ENCODE measurements at places on chromosomes 1 and 21.

GRCh38 chr21:32562426-32562825 lies 22.9 kb downstream of the TCP10L start:
- DNase-seq, result no peak

DNA sequence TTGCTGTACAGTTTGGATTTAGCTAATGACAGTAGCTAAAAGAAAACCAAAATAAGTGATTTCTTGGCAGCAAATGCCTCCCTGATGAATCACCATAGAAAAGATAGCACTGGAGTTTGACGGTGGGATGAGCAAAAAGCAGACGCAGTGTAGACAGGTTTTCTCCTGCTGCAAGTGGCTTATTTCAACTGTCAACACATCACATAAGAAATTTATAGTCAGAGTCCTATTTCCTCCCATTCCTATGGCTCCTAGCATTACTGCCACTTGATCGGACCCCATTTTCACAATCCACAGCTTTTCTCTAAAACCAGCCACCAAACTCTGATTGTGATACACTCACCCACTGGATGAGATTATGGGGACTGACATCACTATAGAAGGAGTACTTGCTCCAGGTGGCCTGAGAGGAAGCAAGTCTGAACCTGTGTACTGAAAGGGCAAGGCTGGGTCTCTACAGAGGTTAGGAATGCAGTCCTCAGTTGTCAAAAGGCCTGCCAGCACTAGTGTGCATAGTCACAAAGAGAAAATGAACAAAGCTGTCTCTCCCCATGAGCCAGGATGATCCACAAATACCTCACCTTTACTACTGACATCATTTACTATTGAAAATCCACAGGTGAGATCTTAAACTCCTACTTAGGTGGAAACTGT lies 359.8 kb downstream of the LTN1 start:
- no peak for DNase-seq

DNA sequence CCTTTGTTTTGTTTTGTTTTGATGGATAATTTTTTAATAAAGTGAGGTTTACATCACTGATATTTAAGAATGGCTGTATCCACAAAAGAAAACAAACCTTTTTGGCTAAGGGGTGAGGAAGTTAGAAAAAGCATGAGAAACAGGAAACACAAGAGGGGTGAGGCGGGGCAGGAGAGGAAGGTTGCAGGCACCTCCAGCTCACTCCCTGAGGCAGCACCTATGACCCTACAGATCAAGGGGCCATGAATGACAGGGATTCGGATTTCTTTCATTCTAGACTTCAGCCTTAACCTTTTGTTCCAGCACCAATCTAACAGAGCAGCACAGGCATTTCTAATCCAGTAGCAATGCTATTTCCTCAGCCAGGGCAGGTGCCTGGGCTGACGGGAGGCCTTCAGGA lies 4.4 kb downstream of the CLCA4 start:
- no peak for DNase-seq

DNA sequence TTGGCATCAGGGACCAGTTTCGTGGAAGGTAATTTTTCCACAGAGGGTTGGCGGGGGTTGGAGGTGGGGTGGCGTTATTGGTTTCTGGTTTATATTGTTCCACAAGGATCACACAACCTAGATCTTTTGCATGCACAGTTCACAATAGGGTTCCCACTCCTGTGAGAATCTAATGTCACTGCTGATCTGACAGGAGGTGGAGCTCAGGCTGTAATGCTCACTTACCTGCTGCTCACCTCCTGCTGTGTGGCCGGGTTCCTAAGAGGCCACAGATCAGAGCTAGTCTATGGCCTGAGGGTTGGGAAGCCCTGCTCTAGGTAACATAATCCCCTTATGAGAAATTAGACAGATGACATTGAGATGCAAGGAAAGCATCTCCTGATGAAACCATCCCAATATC lies 12.6 kb downstream of the GBP5 start:
- no peak for DNase-seq

- DNase-seq, result no peak
These were observed 355.0 kb upstream of the ESRRG start for GRCh38 chr1:217078078-217078690.

DNA sequence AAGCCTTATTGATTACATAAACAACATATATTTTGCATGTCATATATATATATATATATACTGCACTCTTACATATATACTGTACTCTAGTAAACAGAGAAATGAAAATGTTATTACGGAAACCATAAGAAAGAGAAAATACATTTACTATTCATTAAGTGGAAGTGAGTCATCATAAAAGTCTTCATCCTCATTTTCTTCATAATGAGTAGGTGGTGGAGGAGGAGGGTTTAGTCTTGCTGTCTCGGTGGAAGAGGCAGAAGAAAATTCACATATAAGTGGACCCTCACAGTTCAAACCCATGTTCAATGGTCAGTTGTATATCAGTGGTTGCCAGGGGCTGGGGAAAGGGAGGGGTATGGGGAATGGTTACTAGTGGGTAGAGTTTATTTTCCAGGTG lies 8.0 kb upstream of the IFNLR1 start:
- no peak for DNase-seq

GRCh38 chr21:43306911-43307676 lies 119.8 kb downstream of the SIK1 start:
- no peak for DNase-seq

GRCh38 chr1:248804771-248805681 lies 20.7 kb downstream of the SH3BP5L start:
- DNase-seq, result no peak

GRCh38 chr1:10561955-10562354 lies 87.2 kb downstream of the PEX14 start:
- DNase-seq, result no peak

- DNase-seq, result no peak
These were observed 65.0 kb downstream of the RGS5 start for GRCh38 chr1:163137556-163138265.

- no peak for DNase-seq
These were observed 51.8 kb downstream of the SPEN start for GRCh38 chr1:15899266-15899665.

DNA sequence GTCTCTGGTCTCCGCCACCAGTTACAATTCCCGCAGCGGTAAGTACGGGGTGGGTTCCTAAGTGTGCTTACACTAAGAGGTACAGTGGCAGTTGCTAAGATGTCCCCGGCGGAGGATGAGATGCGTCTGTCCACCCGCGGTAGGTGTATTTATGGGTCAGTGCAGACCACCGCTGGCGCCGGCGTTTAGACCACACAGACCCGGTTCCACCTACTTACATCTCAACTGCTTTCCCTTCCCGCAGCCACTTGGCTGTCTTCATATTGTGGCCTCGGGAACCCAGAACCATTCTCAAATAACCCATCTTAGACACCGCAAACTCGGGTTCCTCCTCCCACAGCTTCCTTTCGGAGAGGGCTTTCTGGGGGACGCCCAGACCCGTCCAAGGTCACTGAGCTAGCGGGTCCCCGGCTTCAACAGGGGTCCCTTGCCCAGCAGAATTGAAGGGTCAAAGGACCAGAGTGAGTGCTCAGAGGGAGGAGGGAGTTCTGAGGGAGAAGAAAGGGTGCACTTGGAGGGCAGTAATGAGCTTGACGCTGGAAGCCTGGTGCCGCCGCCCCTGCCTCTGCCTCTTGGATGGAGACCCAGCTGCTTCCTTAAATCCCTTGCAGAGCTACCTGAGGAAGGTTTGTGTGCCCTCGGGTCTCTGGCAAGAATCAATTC lies 8.6 kb downstream of the NR5A2 start:
- DNase-seq, result no peak

- DNase-seq, result no peak
These were observed 94.8 kb upstream of the USP24 start for GRCh38 chr1:55309786-55310504.

DNA sequence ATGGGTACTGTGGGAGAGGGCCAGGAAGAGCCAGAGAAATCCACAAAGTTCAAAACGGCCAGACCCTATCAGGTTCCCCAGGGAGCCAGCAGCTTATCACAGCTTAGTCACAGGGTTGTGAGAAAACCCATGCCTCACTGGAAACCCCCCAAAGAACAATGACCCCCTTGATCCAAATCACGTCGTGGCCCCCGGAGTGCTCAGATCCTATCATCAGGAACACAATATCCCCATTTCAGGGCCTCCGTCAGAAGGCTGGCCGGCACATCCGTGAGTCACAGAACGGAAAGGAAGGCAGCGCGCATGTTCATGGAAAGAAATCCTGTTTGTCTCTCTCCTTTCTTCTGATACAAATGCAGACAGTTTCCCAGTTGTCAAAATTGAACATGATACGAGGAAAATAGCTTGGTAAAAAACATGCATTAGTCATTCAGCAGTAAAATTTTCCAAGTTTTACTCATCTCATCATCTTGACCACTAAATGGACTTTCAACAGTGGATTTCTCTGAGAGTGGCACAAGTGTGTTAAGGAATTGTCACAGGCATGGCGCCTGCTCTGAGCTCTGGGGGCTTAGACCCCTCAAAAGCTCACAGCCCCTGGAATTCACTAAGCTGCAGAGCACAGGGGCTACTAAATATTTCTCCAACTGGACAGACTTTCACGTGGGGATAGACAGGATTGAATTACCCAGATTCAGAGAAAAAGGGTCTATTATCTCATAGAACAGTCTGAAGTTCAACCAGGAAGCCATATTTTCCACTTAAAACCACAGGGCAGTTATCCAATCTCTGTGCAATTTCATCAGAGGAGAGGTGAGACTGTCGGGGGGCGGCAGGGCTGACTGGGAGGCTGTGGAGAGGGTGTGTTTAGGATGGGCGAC lies 124.8 kb downstream of the RIPK4 start:
- no peak for DNase-seq

DNA sequence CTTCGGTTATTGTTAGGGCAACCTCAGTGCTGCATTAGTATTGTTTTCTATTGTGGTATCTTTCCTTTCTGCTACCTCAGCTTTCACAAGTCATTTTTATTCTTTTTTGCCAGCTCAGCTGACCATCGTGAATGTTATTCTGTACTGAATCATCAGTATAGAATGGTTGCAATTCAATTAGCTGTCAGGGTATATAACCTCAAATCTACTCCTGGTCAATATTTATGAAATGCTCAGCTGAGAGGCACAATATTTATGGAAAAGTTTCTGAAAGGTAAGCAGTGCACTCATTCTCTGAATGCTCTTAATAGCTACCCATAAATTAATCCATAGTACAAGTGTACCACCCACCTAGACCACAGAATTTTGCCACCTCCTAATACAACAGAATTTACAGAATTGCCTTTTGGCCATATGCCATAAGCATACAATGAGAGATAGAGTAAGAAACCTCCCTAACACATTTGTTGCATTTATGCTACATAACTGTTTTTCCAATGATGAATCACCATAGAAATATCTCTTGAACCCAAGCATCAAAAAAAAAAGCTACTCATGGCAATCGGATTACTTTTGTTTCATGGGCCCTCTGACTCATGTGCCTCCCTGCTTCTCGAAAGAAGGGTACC lies 732.6 kb upstream of the CHRM3 start:
- DNase-seq, result no peak

DNA sequence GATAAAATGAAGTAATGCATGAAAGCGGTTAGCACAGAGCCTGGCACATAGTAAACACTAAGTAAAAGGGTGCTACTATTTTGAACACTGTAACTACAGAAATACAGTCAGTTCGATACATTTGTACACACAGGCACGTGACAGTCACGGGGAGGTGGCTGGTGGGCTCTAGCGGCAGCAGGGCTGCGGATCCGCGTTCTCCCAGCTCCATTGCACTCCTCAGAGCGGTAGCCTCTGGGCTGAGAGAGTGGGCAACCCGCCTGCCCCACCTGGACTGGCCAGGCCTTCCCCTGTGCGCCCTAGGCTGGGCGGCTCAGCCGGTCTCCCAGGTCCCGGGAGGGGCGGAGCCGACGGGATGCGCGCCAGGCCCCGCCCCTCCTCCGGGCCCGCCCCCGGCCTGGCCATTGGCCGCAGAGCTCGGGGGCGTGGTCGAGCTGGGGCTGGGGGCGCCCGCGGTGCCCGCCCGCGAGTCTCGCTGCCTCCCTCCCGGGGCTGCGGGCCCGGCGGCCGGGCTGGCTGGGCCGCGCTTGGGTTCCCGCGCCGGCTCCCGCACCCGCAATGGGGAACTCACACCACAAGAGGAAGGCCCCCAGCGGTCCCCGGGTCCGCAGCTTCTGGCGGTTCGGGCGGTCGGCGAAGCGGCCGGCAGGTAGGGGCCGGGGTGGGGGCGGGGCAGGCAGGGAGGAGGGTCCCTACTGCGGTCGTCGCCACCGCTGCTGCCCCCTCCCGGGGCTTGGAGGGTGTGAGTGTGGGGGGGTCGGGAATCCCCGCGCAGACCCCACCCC lies 51.2 kb upstream of the SYNC start:
- DNase-seq, result no peak

GRCh38 chr1:168333562-168334276 lies 53.0 kb downstream of the TBX19 start:
- DNase-seq, result no peak

- no peak for DNase-seq
These were observed 23.0 kb upstream of the ITLN1 start for GRCh38 chr1:160907976-160908375.

DNA sequence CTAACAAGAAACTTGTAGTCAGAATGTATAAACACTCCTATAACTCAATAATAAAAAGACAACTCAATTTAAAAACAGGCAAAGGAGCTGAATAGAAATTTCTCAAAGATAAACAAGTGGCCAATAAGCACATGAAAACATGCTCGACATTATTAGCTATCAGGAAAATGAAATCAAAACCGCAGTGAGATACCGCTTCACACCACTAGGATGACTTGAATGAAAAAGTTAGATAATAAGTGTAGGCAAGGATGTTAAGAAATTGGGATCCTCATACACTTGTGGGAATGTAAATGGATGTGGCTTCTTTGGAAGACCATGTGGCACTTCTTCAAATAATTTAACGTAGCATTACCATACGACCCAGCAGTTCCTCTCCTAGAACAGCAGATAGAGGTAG lies 8.9 kb downstream of the RALGPS2 start:
- DNase-seq, result no peak

DNA sequence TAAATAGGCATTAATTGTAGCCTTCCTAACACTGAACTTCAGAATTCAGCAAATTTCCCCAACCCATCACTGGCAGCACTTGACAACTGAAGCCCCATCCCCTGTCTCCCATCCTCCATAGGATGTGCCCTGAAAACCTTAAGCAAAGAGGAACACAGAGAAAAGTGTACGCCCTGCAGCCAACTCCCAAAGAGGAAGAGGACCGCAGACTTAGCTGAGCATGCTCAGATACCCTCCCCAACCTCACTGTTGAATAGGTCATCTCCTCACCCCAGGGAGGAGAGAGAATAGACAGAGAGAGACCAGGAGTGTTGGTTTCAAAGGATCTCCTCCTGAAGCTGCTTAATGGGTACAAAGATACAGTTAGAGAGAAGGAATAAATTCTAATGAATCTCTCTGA lies 50.5 kb downstream of the CD2 start:
- no peak for DNase-seq

DNA sequence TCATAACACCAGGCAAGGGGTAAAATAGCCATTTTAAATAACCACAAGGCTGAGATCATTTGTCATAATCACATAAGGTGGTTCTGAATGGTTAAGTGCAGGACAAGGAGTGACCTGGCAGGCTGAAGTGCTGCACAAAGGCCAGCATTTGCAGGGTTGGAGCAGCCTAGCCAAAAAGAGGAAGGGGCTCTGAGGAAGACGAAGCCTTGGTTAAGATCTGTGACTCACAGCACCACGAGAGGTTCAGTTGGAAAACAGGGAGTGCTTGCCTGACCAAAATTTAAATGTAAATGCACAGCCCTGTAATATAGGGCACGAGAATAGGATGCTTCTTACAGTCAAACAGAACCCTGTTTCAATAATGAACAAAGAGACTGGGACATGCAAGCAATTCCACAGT lies 12.1 kb downstream of the ATP5PF start:
- DNase-seq, result no peak

- no peak for DNase-seq
These were observed 17.8 kb downstream of the TTC34 start for GRCh38 chr1:2783435-2784397.
